ENCODE measurements at places on chromosomes 1 and 21. TPM values are rescaled to one million over a fixed set of nuclear protein-coding genes. Genes with fewer than 3 reads are reported as not detected.

- no peak for DNase-seq
These were observed 85.4 kb upstream of the CD53 start for GRCh38 chr1:110787328-110788071.

GRCh38 chr1:151976858-151977257 lies 16.8 kb downstream of the S100A10 start:
- no peak for DNase-seq

GRCh38 chr1:64545118-64545843 lies 75.4 kb downstream of the CACHD1 start:
- no peak for DNase-seq

Gene HTR6
- not detected for total RNA-seq

Gene MAP3K7CL
- total RNA-seq = 5.7 TPM

Data from sciatic nerve (tissue), 2 donors.